Neural progenitor cell (in vitro differentiated cells): ENCODE measurements at places on chromosomes 2 and 18.

GRCh38 chr2:28662044-28662443 lies 89.6 kb upstream of the PPP1CB start:
- no peak for DNase-seq
- H3K36me3 ChIP-seq: no peaks in the 10 kb centered on the region
- H3K4me3 ChIP-seq: no peak overlapping the region
- no peak overlapping the region for H3K27ac ChIP-seq
- no peaks in the 10 kb centered on the region for H3K27me3 ChIP-seq
- H3K4me1 ChIP-seq: peaks cover 18% of the 10 kb centered on the region

- H3K36me3 ChIP-seq: no peaks in the 10 kb centered on the region
- no peak overlapping the region for H3K4me3 ChIP-seq
- H3K27me3 ChIP-seq: no peaks in the 10 kb centered on the region
- no peak overlapping the region for H3K27ac ChIP-seq
- no peak for DNase-seq
- H3K4me1 ChIP-seq: peaks cover 16% of the 10 kb centered on the region
Observed at GRCh38 chr18:30139631-30140287, 902.8 kb downstream of the DSC3 start.

- no peak overlapping the region for H3K27ac ChIP-seq
- H3K4me1 ChIP-seq: peaks cover 9% of the 10 kb centered on the region
- H3K36me3 ChIP-seq: no peaks in the 10 kb centered on the region
- peak; percentile 63 for DNase-seq
- peaks cover 74% of the 10 kb centered on the region for H3K27me3 ChIP-seq
Observed at GRCh38 chr2:25165992-25166875, 2.1 kb downstream of the POMC start.

- no peak for DNase-seq
- H3K36me3 ChIP-seq: no peaks in the 10 kb centered on the region
- H3K27me3 ChIP-seq: no peaks in the 10 kb centered on the region
Observed at GRCh38 chr2:223230352-223230751, 178.4 kb downstream of the KCNE4 start.

DNA sequence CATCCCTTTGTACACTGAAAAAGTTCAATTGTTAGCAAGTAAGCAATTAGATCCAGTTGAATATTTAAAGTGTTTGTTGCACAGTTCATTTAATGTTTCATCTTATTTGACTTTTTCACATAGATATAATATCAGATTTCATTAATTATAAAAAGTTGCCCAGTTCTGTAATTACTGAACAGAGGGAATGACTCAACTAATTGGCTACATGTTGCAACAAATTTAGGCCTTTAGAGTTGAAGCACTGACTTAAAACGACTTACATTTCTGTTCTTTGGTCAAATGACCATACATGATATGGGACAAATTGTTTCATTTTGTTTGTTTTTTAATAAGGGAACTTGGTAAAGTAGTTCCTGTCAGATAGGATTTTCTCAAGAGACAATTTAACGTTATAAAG lies 68.5 kb upstream of the FAM117B start:
- no peaks in the 10 kb centered on the region for H3K36me3 ChIP-seq
- no peaks in the 10 kb centered on the region for H3K4me1 ChIP-seq
- no peak overlapping the region for H3K27ac ChIP-seq
- no peak for DNase-seq
- H3K27me3 ChIP-seq: no peaks in the 10 kb centered on the region

- no peaks in the 10 kb centered on the region for H3K36me3 ChIP-seq
- peaks cover 9% of the 10 kb centered on the region for H3K27me3 ChIP-seq
- H3K4me1 ChIP-seq: no peaks in the 10 kb centered on the region
- no peak overlapping the region for H3K4me3 ChIP-seq
Observed at GRCh38 chr2:20438334-20439192, 8.3 kb upstream of the RHOB start.

DNA sequence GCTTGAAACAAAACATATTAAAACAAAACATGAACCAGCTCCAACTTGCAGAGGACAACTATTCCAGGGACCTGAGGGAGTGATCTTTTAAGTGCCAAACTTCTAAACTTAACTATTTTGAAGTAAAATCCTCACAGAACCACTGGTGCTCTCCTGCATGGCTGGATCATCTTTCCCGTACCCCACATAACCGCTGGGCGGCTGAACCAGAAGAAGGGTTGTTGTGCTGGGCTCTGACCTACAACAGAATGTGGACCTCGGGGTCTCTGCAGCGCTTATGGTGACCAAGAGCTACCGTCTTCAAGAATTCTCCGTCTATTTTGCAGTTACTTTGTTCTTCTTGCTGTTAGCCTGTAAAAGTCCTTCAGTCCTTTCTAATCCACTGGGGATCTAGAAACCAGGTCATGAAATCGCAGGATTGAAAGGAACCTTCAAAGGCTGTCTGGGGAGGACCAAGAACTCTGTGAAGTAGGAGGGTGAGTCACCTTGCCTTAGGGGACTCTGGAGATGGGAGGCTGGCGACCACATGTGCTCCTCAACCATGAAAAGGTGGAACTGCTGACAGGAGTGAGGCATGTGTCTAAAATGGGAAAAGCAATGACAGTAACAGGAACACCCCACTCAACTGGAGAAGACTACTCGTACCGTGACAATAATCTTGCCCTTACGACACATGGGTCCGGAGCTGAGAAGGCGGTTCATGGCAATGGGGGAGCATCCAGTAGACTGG lies 46.6 kb downstream of the HDLBP start:
- H3K36me3 ChIP-seq: no peaks in the 10 kb centered on the region
- no peak for DNase-seq
- H3K4me1 ChIP-seq: peaks cover 4% of the 10 kb centered on the region
- H3K4me3 ChIP-seq: no peak overlapping the region

- H3K4me1 ChIP-seq: peaks cover 30% of the 10 kb centered on the region
- H3K27ac ChIP-seq: no peak overlapping the region
- peaks cover 39% of the 10 kb centered on the region for H3K27me3 ChIP-seq
- H3K4me3 ChIP-seq: no peak overlapping the region
- no peaks in the 10 kb centered on the region for H3K36me3 ChIP-seq
Observed at GRCh38 chr18:13222856-13223281, 4.3 kb downstream of the LDLRAD4 start.

DNA sequence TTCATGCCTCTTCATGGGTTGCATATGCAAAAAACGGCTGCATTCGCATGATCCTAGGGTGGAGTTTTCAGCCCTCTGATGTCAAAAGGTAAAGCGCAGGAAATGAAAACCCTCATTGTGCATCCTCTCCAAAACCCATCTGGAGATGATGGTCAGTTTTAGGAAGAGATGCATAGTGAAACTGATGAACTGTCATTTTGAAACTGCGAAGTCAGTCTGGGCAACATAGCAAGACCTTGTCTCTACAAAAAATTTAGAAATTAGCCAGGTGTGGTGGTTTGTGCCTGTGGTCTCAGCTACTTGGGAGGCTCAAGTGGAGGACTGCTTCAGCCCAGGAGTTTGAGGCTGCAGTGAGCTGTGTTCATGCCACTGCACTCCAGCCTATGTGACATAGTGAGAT lies 2.5 kb upstream of the TTLL4 start:
- no peak overlapping the region for H3K27ac ChIP-seq
- no peak overlapping the region for H3K4me3 ChIP-seq
- no peak for DNase-seq
- H3K27me3 ChIP-seq: no peaks in the 10 kb centered on the region

DNA sequence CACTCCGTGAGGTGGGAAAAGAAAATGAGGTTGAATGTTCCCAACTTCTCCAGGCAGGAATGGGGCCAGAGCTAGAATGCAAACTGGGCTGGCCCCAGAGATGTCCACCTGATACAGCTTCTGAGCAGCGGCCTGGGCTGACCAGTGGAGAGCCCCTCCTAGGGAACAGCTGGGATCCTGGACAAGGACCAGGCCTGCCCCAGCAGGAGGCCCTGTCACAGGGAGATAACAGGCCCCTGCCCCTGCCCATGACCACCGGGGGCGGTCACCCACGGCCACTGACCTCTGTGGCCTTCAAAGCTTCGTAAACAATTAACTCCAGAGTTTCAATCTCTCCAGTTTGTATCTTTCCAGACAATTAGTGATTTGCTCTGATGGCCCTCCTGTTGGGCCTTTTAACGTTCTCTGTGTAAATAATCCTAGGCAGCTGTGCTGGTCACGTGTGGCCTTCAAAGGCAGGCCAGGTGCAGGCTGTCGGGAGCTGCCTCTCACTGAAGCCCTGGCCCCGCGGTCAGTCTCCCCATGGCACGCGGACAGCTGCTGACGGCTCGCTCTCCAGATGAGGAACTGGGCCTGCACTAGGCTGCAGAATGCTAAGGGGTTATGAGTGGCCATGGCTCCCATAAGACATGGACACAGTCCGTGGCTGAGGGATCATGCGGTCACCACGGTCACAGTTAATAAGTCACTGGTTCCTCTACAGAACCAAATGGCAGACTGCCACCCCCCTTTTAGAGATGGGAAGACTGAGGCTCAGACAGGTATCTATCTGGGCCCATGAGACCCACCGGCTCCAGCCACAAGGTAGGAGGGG lies 9.2 kb downstream of the HS6ST1 start:
- H3K4me3 ChIP-seq: no peak overlapping the region
- H3K4me1 ChIP-seq: peaks cover 48% of the 10 kb centered on the region

GRCh38 chr2:64899081-64899865 lies 89.9 kb upstream of the SLC1A4 start:
- no peak overlapping the region for H3K27ac ChIP-seq
- peaks cover 5% of the 10 kb centered on the region for H3K4me1 ChIP-seq
- no peaks in the 10 kb centered on the region for H3K27me3 ChIP-seq
- no peaks in the 10 kb centered on the region for H3K36me3 ChIP-seq
- DNase-seq: no peak

- H3K36me3 ChIP-seq: no peaks in the 10 kb centered on the region
- DNase-seq: no peak
- H3K27ac ChIP-seq: no peak overlapping the region
- H3K4me3 ChIP-seq: no peak overlapping the region
Observed at GRCh38 chr18:28269750-28270149, 92.8 kb upstream of the CDH2 start.

DNA sequence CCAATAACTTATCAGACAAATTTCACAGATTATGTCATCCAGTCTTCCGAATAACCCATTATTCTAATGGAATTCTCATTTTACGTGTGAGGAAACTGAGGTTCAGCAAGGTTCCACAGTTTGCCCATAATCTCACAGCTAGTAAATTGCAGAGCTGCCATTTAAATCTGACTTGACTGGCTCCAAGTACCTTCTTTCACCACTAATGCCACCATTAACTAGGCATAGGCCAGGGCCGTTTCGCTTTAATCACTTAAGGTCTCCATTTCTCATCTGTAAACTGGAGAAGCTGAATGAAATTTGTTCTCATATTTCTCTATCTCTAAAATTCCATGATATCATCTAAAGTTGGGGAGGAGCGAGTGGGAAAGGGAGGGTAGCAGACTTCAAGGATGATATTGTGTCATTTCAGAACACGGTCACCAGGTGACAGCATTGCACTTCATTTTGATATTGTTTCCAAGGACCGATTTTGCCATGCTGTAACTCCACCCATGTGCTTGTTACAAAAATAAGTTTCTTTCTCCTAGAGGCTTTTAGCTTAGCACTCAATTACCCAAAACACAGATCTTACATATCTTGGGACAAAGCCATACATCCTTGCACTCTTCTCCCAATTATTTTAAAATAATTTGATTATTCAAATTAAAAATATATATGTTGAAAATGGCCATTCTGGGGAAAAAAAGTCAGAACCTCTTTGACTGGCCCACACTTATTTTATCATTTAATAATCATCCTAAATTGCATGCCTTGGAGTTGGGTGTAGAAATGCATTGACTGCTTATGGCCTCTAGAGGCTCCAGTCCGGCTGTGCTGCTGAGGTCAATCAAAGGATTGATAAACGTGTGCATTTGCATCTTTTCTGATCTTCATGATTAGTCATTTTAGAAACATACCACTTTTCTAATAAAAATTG lies 123.8 kb downstream of the AKAIN1 start:
- peak; percentile 65 for DNase-seq
- no peaks in the 10 kb centered on the region for H3K27me3 ChIP-seq
- no peak overlapping the region for H3K4me3 ChIP-seq
- H3K27ac ChIP-seq: no peak overlapping the region

DNA sequence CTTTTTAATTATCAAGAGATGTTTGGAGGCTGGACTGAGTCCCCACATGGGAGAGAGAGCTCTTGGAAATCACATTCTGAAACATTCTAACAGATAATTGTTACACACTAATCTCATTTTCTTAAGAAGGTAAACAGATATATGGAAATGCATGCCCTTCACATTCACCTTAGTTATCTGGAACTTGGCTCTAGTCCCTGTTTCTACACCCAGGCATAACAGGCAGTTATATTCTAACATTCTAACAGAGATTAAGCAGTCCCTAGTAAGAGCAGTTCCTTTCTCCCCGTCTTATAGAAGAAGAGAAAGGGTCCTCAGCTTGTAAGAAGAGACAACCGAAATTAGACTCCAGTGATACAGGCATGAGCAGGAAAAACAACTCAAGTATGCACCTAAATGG lies 385.4 kb downstream of the SOX11 start:
- H3K27me3 ChIP-seq: no peaks in the 10 kb centered on the region
- no peak overlapping the region for H3K4me3 ChIP-seq
- no peak overlapping the region for H3K27ac ChIP-seq
- H3K36me3 ChIP-seq: no peaks in the 10 kb centered on the region
- DNase-seq: no peak
- peaks cover 59% of the 10 kb centered on the region for H3K4me1 ChIP-seq

DNA sequence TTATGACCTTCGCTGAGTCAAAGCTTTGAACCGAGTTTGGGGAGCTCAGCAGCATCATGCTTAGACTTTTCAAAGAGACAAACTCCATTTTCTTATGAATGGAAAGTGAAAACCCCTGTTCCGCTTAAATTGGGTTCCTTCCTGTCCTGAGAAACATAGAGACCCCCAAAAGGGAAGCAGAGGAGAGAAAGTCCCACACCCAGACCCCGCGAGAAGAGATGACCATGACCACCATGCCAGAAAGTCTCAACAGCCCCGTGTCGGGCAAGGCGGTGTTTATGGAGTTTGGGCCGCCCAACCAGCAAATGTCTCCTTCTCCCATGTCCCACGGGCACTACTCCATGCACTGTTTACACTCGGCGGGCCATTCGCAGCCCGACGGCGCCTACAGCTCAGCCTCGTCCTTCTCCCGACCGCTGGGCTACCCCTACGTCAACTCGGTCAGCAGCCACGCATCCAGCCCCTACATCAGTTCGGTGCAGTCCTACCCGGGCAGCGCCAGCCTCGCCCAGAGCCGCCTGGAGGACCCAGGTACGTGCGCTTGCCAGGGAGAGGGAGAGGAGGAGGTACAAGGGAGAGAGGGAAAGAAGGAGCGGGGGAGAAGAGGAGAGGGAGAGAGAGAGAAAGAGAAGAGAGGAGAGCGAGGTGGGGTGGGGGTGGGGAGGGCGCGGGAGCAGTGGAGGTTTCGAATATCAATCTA lies at the start of gene DLX1:
TSS of gene DLX1 (plus strand) at position 48 of the 700 bp plus-strand sequence. CDS start at position 219, 171 bp downstream.
- no peak within 1 kb of the TSS for H3K27ac ChIP-seq
- peaks cover 37% of the 10 kb centered on the region for H3K4me1 ChIP-seq

GRCh38 chr2:43198263-43198662 lies 28.1 kb downstream of the ZFP36L2 start:
- no peak overlapping the region for H3K4me3 ChIP-seq
- no peaks in the 10 kb centered on the region for H3K27me3 ChIP-seq
- no peak for DNase-seq
- no peaks in the 10 kb centered on the region for H3K36me3 ChIP-seq
- no peak overlapping the region for H3K27ac ChIP-seq
- H3K4me1 ChIP-seq: peaks cover 5% of the 10 kb centered on the region

- peaks cover 55% of the 10 kb centered on the region for H3K4me1 ChIP-seq
- no peaks in the 10 kb centered on the region for H3K36me3 ChIP-seq
- no peaks in the 10 kb centered on the region for H3K27me3 ChIP-seq
Observed at GRCh38 chr2:64649626-64650025, 4.1 kb downstream of the SERTAD2 start.

GRCh38 chr2:237919593-237919992 lies 47.2 kb upstream of the UBE2F start:
- DNase-seq: no peak
- no peaks in the 10 kb centered on the region for H3K36me3 ChIP-seq
- peaks cover 10% of the 10 kb centered on the region for H3K27me3 ChIP-seq
